Stimulated activated CD4-positive, alpha-beta T cell treated with anti-CD3 and anti-CD28 coated beads, Interleukin-1b, Interleukin-23, amount 100 ng/mL, for 48 hours (primary cell): ENCODE measurements at places on chromosomes 3 and 15.
A peak's percentile ranks its signal among the peaks of the same experiment; 100 is the strongest.

DNA sequence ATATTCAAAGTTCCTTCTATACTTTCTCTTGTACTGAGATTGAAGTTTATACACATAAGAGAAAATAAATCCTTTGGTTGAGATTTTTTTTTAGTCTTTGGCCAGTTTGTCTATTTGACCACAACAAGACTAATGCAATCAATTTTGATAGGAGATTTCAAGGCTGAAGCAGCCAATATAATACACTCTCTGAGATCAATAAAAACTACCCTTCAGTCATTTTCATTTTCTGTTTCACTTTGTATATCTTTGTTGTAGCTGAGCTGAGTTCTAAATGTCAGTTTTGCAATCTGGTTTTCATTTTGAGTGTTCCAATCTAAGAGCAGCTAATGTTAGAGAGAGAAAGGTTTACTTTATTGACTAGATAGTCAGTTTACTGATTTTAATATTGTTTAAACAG lies 623.8 kb upstream of the ROBO1 start:
- no peak for DNase-seq

DNA sequence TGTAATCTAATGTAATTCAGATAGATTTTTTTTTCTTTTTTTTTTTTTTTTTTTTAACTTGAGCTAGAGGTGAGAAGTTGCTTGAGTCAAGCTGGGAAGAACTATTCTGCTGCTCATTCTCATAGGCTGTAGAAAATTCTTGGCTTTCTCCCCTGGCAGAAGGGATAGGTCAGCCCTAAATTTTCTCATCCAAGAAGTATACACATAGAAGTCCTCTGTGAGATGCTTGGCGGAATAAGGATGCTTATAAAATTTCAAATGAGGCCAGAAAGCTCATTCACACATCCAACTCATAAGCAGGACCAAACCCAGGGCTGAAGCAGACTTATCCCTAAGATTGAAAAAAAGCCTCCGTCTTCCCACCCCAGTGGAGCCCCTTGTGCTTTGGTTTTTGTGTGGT lies 572.5 kb downstream of the SQOR start:
- DNase-seq = no peak

GRCh38 chr3:140151321-140151720 lies 216.3 kb downstream of the CLSTN2 start:
- DNase-seq = no peak

DNA sequence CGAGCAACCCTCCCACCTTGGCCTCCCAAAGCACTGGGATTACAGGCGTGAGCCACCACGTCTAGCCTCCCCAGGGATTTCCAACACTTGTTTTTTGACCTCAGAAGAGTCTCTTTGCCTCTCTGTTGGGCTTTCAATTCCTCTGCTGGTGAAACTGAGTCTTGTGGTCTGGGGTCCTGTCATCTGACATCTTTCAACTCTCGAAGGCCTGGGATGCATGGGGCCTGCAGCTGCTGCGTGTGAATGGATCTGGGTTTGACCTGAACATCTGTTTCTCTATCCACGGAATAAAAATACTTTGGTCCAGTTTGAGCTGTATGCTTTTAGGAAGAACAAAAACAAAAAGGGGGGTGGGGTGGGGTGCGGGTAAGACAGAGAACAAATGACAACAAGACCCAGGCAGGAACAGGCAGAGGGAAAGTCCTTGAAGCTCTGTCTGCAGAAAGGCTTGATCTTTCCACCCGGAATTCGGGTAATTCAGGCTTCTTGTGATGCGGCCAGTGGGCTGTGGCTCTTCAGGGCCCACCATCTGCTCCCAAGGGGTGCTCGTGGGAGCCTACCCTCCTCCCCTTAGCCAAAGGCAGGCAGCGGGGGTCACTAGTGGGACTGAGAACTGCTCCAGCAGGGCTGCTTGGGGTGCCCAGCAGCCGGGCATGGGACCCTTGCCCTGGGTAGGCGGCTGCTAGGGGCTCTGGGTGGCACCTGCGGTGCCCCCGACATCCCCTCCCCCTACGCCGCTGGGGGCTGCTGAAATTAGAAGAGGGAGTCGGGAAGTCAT lies 71.5 kb downstream of the SLC12A8 start:
- DNase-seq = no peak

GRCh38 chr3:179630753-179631451 lies 21.9 kb upstream of the USP13 start:
- no peak for DNase-seq

- no peak for DNase-seq
These were observed 89.5 kb upstream of the ZBED2 start for GRCh38 chr3:111684640-111685039.

- DNase-seq = no peak
These were observed 97.6 kb upstream of the GAP43 start for GRCh38 chr3:115525731-115526130.

GRCh38 chr3:196198771-196199753 lies 12.1 kb downstream of the ZDHHC19 start:
- DNase-seq = no peak

DNA sequence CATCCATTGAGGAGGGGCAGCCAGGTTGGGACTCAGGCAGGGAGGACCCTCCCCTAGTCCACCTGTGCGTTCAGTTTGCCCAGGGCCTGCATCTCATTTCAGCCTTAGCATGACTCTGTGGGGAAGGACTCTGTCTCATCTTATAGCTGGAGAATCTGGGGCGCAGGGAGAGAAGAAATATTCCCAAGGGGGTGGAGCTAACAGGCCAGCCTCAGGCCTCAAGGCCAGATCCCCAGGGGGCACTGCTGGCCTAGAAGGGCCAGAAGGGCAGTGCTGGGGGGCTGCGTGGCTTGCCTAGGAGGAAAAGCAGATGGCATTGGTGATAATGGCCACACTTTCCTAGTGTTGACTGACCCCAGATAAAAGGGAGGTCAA lies 10.9 kb downstream of the AMOTL2 start:
- DNase-seq = no peak

DNA sequence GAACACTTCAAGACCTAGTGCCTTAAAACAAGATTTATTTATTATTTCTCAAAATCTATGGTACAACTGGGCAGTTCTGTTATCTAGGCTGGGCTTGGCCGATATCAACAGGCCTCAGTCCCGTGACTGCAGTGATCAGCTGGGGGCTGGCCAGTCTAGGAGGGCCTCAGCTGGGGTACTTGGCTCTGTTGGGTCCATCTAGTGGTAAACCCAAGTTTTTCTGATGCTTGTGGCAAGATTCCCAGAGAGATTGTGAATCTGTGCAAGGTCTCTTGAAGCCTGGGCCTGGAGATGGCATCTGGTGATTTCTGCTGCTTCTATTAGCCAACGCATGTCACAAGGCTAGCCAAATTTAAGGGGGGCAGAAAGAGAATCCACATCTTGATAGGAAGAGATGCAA lies 482.4 kb upstream of the SGO1 start:
- DNase-seq = no peak

DNA sequence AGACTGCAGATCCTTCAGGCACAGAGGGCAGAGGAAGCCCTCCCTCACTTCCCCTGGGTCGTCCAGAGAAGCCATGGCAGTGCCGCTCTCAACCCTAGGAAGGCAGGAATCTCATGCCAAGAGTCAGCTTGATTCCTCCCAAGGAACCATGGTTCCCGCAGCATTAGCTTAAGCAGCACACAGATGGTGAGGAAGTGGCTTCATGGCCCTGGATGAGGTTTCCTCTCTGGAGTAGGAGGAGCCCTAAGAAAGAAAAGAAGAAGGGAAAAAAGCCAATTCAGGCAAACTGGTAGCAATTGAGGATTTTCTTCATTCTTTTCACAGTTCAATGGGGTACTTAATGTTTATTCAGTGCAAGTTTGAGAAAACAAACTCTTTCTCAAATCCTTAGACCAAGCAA lies 2.9 kb downstream of the RBSN start:
- no peak for DNase-seq

GRCh38 chr3:48970586-48970985 lies 19.5 kb upstream of the P4HTM start:
- no peak for DNase-seq

GRCh38 chr15:40160021-40160420 lies 848 bp upstream of the BUB1B start:
- DNase-seq = no peak

DNA sequence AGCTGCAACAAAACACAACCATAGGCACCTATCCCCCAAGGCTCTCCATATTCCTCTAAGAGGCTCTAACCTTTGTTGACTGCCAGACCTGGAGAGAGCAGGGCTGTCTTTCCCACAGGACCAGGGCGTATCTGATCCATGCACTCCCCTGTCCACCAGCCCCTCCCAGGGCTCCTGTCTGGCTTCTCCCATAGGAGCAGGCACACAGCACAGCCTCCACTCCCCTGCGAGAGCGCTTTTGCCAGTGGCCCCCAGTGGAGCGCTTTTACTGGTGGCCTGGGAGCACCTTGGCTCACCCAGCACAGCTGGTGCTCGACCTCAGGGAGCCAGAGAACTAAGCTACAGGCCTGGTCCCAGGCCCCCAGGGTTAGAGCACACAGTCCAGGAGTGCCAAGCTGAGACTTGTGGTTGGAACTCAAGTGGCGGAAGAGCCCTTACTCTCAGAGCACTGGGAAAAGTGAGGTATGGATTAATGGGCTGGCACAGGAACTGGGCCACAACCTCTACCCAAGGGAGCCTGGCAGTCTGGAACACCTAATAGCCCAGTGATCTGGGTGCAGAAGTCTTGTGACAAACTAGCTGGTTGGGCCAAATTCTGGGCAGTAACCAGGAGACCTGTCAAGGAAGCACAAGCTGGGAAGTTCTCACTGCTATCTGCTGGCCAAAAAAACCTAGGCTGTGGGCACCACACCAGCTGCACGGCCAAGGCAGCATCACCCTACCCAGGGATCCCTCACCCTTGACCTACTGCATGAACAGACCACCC lies 79.6 kb downstream of the PPP2R3A start:
- DNase-seq = no peak

DNA sequence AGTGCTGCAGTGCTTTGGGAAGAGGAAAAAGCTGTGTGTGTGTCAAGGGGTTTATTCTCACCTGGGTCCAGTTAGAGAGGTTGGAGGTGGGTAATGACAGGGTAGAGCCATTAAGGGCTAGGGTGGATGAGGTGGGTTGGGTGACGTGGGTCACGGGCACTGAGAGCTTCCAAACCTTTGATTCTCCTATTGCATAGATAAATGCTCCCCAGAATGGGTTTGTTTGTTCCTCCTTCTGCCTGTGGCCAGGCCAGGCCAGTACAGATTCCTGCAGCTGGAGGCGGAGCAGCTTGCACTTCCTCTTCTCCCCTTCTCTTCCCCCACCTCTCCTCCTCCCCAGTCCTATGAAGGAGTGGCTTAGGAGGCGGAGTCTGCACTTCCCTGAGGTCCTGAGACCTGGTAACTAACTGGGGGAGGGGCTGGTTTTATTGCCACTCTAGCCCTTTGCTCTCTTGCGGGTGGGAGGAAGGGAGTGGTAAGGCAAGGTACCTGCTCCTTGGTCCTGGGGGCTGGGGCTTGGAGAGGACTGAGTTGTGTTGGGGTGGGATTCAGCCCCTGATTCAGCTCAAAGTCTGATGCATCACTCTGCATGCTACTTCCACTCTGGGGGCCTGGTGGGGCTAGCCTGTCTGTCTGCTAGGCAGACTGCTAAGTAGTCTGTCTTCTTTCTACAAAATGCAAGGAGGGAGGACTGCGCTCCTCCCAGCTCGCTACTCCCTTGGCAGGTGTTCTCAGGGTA lies 3.5 kb downstream of the SPINT1 start:
- DNase-seq = no peak

DNA sequence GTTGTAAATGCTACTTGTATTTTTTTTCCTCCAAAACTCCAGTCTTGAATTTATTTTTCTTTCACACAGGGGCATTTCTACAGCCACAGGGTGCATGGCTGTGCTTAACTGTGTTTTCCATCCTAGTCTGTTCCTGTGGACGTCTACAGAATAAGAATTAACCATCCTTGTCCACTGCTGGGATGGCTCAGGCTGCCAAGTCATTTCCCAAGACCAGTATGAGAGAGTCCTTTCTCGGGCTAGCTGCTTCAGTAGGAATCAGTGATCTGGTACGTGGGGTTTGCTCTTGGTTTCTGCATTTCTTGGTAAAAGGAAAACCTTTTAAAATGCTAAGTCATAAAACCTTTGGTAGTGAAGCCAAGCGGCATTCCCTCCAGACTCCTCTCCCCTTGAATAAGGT lies 29.8 kb downstream of the CHDH start:
- no peak for DNase-seq

DNA sequence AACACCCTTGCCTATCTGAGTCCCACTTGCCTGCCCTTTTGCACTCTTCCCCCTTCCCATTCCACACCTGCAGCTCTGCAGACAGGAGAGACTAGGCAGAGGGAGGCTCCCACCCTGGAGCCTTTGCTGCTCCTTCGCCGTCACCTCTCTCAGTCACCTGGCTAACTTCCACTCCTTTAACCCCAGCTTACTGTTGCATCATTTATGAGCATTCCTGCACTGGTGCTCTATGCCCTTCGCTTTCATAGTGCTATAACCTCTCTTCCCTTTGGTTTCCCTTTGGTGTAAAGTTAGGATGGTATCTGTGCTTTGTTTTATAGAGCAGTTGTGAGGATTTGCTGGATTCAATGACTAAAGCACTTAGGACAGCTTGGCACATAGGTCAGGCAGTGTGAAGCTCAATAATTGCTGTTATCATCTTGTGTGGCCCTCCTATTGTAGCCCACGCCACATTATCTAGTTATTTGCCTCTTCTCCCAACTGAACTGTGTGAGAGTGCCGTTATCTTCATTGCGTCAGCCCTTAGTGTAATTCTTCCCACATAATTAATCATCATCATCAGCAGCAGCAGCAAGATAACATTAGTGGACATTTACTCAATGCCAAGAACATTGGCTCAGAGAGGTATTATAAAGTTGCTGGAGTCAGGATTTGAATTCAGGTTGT lies 253.9 kb downstream of the CACNA2D3 start:
- DNase-seq = no peak

DNA sequence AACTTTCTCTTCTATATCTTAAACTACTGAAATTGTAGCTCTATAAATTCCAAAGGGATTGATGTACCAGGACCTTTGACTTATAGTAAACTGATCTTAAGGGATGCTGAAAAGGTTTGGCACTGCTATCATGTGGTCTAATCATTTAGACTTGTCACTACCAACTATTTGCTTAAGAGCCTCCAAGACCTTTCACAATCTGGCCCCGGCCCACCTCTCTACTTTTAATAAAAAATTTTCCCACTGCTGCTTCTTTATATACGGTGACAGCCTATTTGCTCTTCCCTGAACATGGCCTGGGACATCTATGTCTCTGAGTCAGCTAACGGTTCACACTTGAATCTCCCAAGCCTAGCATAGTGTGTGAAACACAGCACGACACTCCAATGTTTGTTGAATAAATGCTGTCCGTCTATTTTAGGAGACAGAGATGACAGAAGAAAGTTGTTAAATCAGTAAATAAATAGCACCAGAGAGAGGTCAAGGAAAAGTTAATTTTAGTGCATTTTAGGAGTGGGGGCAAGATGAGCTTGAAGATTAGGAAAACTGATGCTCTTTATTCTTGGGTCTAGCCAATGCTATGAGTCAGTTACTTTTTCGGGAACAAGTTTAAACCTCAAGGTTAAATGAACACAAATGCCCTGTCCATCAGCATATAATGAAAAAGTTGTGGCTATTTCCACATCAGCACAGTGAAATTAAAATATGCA lies 212.9 kb downstream of the TIGIT start:
- DNase-seq = no peak

- peak; percentile 9 for DNase-seq
These were observed 37.8 kb upstream of the SPTSSB start for GRCh38 chr3:161409069-161409468.
